ENCODE measurements at places on chromosomes 2 and 18.

- no peak for DNase-seq
These were observed 20.6 kb downstream of the ADCY3 start for GRCh38 chr2:24899361-24899910.

- no peak for DNase-seq
These were observed 23.4 kb downstream of the NEMP2 start for GRCh38 chr2:190511104-190511503.

DNA sequence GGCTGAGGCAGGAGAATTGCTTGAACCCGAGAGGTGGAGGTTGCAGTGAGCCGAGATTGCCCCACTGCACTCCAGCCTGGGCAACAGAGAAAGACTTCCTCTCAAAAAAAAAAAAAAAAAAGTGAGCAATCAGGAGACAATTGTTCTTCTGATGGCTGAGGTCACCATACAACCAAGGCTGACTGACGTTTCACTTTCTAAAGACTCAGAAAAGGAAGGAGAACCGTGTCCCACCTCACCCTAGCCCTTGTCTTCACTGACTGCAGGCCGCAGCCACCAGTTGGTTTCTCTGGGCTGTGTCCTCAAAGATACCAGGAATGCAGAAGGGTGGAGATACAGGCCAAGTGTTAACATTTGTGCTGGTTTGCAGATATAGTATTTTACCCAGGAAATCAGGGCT is 7.7 kb upstream of the SLC35F6 start:
- no peak for DNase-seq

- no peak for DNase-seq
These were observed 218.8 kb upstream of the APCDD1 start for GRCh38 chr18:10235661-10235952.

GRCh38 chr2:49296107-49296867 is 142.0 kb upstream of the FSHR start:
- no peak for DNase-seq

DNA sequence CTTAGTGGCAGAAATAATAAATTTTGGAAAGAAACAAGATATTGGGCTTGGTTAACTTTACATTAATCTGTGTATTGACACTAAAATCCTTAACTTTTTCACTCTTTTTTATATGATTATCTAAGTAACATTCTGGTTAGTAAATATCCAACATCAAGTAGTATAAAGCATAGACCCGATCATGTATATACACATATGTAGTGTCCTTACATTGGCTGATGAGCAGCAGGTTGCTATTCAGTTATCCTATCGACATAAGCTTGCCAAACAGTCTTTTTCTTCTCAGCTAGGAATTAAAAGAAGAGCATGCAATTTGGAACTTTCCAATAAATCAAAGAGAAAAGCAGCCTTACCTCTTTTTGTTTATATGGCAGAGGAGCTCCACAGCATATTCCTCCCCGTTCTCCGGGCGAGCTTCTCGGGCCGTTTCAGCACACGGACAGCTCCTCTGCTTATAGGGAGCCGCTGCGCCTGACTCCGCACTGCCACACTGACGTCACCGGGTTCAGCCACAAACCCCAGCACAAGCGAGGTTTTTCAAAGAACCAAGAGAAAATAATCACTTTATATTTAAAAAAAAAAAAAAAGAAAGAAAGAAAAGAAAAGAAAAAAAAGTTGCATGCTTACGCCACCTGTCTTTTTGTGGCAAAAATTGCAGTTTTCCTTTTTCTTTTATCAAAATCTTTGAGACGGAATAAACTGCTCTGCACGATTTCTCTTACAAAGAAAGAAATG is at the start of gene SCG2:
Gene SCG2, minus strand, starts transcription at position 430 of the 735 bp plus-strand sequence. CDS start 3,079 bp downstream, outside the sequence.
- DNase-seq = no peak

DNA sequence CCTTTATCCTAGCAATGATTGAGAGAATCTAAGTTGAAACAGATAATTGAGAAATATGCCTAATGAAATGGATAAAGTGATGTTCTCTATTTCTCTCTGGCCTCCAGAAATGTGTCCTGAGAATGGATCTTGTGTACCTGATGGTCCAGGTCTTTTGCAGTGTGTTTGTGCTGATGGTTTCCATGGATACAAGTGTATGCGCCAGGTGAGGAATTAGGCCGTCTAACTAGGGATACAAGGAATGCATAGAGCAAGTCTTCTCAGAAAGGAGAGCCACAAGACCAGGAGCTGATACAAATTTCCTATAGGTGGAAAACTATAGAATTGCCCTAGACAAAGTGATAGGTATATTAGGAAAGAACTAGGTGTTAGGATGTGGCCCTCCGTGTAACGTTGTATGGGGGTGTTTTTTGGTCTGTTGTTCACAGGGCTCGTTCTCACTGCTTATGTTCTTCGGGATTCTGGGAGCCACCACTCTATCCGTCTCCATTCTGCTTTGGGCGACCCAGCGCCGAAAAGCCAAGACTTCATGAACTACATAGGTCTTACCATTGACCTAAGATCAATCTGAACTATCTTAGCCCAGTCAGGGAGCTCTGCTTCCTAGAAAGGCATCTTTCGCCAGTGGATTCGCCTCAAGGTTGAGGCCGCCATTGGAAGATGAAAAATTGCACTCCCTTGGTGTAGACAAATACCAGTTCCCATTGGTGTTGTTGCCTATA is 592 bp upstream of the CAD start:
- DNase-seq = no peak

DNA sequence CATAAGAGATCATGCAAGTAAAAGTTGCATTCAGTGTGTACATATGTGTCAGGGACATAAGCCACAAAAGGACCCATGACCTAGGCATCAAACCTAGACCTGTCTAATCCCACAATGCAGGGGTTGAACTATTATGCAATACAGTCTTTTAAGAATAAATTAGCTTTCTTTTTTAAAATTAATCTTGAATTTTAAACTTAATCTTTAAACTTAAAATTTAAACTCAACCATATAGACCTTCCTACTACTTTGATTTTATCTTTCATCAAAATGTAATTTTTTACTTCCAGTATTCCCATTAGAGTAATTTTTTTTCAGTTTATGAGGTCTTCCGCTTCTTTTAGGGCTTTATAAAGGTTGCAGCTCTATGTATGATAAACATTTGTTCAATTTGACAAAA is 702.9 kb downstream of the SUCLG1 start:
- DNase-seq = no peak

GRCh38 chr2:180571559-180571958 is 408.8 kb upstream of the UBE2E3 start:
- DNase-seq = no peak

DNA sequence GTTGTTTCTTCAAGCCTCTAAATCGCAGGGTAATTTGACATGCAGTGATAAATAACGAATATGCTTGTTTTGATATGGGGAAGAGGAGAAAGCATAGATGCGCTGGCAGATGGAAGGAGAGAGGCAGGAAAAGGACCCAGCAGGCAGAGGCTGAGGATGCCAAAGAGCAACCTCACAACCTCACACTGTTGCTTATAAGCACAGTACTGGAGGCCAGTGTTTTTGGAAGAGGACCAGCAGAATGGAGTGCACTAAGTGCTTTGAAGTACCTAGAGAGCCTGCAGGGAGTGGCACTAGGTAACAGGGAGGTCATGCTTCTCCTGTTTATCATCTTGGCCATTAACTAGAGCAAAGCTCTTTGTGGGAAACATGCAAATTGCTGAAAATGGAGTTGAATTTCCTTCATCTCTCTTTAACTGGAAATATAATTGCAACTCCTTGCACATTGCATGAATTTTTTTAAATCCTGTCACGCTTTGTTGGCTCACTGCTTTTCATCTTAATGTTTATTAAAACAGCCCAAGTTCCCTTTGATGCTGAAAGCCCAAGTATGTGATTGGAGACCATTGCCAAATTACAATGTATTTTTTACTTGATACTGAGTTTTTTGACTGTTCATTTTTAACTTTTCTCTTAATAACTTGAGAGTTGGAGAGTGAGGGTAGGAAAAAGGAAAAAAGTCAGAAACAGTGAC is 236.4 kb downstream of the LRRTM1 start:
- DNase-seq = no peak
